ENCODE measurements at places on chromosomes 2 and 18.
A peak's percentile ranks its signal among the peaks of the same experiment; 100 is the strongest.

- DNase-seq: no peak
Measured at GRCh38 chr18:8871489-8871888, 166.1 kb downstream of the MTCL1 start.

DNA sequence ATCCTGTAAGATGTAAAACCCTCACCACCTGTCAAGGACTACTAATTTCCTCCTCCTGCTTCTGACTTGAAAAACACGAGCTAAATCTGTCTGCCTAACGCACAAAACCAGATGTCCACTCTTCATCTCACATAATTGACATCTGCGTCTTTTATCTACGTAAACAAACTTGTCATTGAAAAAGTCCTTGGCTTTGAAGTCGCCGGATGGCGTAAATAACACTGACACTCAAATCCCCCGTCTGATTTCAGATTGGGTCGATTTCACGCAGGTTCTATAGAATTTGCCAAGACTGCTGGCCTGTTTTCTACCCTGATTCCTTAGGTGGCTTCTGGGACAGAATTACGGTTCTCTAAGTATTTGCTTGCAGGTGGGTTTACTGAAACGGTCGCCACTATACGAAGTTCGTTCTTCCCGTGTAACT is 539 bp upstream of the MOB4 start:
- DNase-seq: no peak

DNA sequence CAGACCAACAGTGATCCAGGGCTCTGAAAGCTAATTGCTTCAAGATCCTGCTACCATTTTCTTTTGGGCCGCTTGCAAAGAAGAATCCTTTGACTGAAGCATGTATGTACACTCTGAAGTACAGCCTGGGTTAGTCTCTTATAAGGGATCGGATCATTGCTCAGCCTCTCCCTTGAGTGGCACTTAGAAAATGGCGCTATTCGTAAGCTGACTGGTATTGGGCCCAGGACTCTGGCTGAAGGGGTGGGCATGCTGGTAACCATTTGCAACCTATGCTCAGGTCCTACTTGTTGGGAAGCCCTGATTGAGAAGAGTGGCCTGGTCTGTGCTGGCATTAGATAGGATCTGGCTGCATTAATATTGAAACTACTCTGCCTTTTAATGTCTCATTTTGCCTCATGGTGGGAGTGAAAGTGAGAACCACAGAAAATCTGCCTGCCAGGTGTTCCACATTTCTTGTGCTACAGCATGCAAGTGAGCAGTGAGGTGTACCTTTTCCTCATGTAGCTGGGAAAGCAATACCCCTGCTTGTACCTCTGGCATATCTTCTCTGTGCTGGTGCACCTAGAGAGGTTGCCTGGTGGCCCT is 661 bp upstream of the MGAT5 start:
- DNase-seq: no peak

DNA sequence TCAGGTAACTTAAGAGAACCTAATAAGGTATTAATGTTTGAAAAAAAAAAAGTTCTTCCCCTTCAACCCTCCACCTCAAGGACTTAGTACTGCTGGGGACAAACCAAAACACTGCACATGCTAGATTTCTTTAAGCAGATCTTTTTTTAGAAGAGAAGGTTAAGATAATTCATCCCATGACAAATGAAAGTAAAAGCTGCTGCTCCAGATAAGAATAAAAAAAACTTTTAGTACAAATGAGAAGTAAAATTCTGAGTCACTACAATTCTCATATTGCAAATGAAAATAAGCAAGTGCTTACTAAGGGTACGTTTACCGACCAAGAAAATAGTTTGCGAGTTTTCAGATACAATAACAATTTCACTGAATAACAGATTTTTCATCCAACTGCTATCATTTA is 8.9 kb downstream of the STAM2 start:
- DNase-seq: no peak

DNA sequence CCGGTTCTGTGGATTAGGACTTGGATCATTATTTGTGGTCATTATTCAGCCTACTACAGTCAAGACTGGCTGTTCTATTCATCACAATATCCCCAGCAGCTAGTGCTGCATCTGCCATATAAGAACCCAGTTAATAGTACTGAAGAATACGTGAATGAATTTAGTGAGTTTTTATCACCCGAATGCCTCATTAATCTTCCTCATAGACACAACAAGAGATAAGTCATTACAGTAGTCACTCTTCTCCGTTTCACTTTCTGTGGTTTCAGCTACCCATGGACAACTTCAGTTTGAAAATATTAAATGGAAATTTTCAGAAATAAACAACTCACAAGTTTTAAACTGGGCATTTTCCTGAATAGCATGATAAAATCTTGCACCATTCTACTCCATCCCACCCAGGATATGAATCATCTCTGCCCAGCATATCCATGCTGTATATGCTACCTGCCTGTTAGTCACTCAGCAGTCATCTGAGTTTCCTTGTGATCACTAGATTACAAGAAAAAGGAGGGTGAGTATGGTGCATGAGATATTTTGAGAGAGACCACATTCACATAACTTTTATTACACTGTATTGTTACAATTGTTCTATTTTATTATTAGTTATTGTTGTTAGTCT is 363.7 kb upstream of the CHAC2 start:
- peak; percentile 44 for DNase-seq

- DNase-seq: peak; percentile 30
Measured at GRCh38 chr2:119468154-119468955, 36.7 kb downstream of the TMEM37 start.

DNA sequence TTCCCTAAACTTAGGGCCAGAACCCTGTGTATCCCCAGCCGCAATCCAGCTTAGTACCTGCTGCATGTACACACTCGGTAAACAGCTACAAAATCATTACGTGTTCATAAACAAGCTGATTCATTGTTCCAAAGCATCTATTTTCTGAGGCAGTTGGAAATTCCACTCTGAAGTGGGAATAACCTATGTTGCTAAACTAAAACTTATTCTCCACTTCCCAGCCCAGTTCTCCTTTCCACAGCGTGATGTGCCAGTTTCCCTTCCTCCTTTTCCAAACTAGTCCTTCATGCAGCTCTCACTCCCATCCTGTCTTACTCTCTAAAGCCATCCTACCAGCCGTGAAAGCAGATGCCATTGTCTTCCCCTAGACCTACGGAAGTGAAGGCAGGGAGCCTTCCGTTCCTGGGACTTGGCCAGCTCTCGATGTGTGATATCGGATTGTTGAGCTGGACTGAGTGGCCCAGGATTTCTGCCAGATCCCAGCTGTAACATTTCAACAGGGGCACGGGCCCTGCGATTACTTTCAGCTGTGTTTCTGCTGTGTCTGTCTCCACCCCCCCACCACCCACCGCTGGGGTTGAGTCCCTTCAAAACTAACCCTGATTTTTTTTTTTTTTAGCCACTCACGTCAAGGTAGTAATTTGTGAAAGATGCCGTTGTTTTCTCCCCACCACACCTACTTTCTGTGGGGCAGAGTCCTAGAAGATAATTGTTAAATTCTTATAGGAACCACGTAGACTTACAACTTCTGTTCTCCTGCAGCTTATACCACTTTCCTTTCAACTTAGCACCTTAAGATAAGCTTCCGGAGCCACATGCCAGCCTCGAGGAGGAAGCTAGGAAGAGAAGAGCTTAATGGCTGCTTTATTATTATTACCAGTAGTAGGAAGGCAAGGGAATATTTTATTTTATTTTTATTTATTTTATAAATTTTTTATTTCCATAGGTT is 100.9 kb downstream of the CRIM1 start:
- peak; percentile 79 for DNase-seq

DNA sequence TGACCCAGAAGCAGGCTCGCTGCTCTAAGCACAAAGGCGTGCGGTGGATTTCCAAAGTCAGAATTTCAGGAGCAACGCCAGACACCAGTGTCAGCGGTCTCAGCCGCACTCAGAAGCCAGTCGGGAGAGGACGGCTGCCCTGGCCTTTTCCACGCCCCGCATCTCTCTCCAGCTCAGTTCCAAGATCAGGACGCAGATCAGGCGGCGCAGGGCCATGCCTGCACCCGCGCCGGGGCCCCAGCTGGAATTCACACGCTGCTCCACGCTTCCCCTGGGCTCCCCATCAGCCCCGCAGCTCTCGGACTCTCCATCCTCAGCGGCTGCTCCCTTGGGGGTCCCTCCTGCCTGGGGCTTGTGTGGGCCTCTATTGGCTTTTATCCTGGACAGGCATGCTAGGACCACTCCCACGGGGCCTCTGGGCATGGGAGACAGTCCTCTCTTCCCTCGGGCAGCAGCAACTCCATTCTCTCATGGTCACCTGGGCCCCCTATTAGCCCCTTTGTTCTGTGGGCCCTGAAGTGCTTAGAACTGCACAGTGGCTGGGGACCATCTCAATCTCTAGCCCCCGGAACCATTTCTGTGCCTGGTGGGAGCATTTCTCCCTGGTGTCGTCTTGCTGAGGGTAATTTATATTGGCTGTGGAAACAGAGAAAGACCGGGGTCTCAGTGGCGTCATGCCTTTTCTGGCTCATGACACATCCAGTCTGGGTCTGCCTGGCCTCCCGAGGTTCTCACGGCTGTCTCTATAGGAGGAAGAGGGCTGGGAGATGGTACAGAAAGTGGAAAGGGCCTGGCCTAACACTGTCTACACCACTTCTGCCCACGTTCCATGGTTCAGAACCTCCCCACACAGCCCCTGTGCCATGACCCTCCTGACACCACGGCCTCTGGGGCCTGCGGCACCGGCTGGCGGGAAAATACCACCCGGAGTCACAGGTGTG is 14.9 kb upstream of the TMEM18 start:
- no peak for DNase-seq

- DNase-seq: peak; percentile 50
Measured at GRCh38 chr2:5978131-5978751, 286.1 kb downstream of the SOX11 start.

DNA sequence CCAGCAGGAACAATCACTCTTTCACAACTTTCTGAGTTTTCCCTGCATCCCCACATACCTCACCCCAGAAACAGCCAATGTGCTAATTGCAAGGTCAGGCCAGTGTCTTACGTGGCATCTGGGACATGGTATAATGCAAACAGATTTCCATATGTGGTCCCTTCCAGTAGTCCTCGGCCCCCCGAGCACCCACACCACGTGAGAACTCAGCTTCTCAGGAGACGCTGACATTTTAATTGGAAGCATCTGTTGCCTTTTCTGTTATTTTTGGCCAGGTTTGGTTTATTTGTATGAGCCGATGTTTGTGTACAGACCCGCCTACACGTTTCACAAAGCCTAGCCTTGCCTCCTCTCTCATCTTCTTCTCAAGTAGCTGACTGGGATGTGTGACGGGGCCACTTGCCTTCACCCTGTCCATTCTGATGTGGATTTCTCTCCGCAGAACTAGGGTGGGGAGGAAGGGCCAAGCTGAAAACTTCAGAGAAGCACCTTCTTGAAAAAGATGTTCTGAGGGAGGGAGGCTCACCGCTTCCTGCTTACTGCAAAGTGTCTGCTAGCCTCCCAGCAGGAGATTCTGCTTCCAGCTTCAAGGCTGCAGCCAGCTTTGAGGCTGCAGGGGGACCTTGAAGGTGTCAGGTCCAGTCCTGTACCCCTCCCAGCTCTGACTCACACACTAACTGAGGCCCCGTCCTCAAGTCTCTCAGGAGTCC is 109.6 kb upstream of the SLC14A2 start:
- peak; percentile 85 for DNase-seq

GRCh38 chr2:74847070-74847858 is 13.3 kb downstream of the HK2 start:
- no peak for DNase-seq

- no peak for DNase-seq
Measured at GRCh38 chr2:189074506-189074905, 100.3 kb downstream of the COL3A1 start.

- no peak for DNase-seq
Measured at GRCh38 chr18:49911427-49911826, 98.1 kb upstream of the ACAA2 start.

DNA sequence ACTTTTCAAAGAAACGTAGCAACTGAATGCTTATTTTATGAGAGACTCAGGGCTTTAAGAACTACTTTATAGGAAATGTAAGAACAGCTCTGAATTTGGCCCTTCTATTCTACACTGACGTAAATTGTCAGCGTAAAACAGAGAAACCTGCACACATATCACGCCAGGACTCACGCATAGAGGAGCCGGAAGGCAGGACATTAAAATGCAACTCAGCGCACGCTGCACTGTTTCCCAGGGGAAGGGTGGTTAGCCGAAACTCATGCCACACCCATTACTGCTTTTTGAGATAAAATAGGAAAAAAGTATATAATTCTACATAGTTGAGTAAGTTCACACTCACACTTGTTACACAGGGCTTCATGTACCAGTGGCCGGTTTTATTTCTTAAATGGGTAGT is 7.4 kb downstream of the TUBB6 start:
- no peak for DNase-seq

DNA sequence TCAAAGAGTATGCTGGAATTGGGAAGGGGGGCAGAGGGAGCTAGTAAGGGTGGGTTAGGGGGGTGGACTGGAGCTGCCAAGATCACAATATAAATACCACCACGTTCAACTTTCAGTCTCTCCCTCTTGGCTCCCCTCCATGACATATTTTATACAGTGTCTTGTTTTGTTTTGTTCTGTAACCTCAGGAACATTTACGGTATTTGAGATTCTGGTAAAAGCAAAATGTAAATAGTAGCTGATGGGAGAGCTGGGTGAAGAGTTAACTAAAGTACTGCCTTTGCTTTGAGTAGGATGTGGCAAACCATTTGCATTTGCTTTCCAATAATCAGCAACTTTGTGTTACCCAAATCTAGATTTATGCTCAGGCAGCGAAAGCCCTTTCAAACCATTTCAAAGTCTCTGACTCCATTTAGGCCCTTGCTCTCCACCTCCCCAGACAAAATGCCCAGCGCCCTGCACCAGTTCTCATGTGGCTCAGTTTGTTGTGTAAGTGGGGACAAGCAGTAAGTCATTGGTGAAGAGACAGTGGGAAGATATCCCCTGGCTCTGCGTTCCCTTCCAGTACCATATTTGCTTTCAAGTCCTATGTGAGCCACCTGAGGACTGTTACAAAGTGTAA is 17.4 kb downstream of the IRS1 start:
- peak; percentile 80 for DNase-seq

DNA sequence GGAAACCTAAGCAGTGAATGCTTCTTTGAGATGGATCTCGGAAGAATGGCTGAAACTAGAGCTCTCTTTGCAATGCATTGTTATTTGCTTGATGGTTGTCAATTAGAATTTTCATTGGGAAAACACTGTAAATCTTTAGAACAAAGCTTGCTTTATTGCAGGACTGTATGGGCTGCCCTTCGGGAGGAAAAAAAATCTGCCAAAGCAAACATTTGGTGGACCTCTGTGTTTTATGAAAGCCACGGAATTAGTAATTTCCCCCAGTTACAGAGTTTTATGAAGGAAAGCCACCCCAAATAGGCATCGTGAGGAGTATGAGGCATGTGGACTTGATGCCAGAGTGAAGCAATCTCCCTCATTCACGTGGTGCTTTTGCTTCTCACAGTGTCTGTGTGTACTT is 33.5 kb downstream of the RHBDD1 start:
- no peak for DNase-seq

- DNase-seq: no peak
Measured at GRCh38 chr18:74152857-74153256, 4.5 kb downstream of the TIMM21 start.

GRCh38 chr2:205540036-205540435 is 142.3 kb upstream of the NRP2 start:
- DNase-seq: no peak

- no peak for DNase-seq
Measured at GRCh38 chr2:175063741-175064140, 58.6 kb upstream of the CHN1 start.

GRCh38 chr2:218748741-218749441 is 33.1 kb upstream of the CYP27A1 start:
- no peak for DNase-seq

Data from fibroblast of skin of abdomen (primary cell).